Uterus (tissue), 4 donors: ENCODE measurements at places on chromosomes 3 and 15.

- DNase-seq: no peak
Observed at GRCh38 chr3:56940976-56941375, 119.5 kb upstream of the SPATA12 start.

DNA sequence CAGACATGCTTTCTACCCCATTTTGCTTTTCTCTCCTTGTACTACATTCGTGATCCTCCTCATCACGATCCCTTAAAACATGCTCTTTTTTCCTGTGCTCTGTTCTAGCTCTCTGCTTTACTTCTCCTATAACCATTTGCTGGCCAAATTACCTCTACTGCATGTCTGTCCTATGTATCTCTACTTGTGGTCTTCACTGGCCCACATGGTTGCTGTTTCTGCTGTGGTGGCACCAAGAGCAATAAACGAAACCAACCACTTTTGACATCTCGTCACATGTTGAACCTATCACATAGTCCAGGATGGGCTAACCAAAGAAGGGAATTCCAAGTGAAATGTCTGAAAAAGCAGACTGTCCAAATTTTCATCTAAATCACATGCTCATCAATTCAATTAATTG lies 115.2 kb downstream of the LEKR1 start:
- no peak for DNase-seq

- DNase-seq: no peak
Observed at GRCh38 chr3:155015776-155016436, 64.2 kb upstream of the MME start.

GRCh38 chr3:53216723-53217122 lies 39.1 kb downstream of the TKT start:
- DNase-seq: no peak

GRCh38 chr15:74866090-74866489 lies 7.1 kb downstream of the SCAMP2 start:
- DNase-seq: peak; percentile 42

DNA sequence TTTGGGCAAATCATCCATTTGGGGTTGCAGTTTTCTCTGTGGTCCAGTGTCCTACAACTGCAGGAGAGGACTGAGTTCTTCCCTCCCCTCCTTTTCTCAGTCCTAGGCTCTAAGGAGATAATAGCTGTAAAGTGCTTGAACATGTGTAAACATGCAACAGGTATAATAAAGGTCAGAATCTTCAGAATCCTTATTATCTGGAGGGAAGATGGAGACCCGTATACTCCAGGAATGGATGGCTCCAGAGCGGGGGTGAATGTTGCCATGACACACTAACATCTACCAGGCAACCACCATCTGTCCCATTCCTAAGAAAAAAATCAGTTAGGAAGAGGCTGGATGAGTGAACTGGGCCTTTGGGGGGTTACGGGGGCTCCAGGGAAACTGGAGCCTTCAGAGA lies 39.7 kb upstream of the GLCE start:
- DNase-seq: no peak
